ENCODE measurements at places on chromosomes 12 and 14.
A peak's percentile ranks its signal among the peaks of the same experiment; 100 is the strongest.

DNA sequence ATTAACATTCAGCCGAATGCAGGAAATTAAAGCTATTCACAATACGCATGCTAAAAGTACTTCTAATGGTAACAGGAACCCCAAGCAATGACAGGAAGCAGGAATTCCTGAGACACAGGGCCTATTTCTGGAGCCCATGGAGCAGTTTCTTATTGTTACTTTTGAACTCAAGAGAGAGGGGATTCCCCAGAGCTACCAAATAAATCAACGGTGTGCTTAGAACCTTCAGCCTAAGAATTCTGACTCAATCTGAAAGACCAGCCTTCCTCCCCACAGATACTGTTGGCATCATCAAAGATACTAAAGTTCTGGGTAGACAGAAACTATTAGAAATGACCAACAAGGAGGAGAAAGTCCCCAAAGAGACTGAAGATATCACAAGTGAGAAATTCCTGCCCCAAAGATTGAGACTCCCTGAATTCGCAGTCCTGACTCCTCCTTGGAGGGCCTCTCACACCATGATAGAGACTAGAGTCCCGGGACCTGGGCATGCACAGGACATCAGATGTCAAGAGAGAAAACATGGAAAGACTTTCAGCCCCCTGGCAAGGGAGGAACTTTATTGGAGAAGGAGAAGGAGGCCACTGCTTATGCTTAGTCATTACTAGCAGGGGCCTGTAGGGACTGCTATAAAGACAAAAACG lies 32.7 kb downstream of the RTRAF start:
- no peak for DNase-seq

DNA sequence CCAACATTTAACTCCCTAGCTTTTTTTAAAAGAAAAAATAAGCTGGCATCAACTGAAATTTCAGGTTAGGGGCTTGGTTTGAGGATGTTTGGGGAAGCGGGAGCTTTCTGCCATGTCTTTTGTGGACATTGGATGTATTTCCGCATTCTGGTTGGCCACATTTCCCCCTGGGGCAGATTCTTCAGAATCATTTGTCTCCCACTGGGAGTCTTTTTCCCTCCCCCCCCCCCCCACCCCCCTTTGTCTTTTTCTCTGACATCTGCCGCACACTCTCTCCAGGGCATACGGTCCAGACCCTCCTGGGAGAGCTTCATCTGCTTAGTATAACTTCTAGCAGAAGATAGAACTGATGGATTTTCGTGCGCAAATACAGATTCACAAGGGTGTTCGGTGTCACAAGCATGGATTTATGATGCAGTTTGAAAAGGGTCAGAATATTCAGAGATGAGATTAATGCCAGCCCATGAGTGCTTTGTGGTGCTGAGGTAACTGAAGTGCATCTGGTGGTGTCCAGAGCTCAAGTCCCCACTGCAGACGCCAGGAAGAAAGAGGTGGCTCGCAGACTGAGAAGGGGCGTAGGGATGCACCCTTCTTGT lies 40.2 kb downstream of the ETV6 start:
- no peak for DNase-seq

DNA sequence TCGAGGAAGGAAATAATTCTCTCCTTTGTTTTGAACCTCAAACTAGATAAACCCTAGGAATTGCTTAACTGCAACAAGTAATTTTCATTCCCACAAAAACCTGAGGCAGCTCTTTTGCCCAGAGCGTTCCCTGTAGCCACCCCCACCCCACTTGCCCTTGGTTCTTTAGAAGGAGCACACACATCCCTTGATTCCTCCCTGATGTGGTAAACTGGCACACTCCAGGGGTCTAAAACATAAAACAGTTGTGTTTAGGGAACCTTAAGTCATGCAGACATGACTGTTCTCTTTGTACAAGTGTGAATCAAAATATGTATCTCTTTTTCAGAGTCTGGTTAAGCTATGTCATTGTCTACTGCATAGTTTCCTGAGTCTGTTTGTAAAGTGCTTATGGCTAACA lies 14.0 kb downstream of the MAPK1IP1L start:
- DNase-seq, result peak; percentile 10

- DNase-seq, result no peak
Observed at GRCh38 chr14:43853541-43853940, 653.5 kb downstream of the FSCB start.

- peak; percentile 83 for DNase-seq
Observed at GRCh38 chr12:55720894-55721444, 776 bp downstream of the RDH5 start.

DNA sequence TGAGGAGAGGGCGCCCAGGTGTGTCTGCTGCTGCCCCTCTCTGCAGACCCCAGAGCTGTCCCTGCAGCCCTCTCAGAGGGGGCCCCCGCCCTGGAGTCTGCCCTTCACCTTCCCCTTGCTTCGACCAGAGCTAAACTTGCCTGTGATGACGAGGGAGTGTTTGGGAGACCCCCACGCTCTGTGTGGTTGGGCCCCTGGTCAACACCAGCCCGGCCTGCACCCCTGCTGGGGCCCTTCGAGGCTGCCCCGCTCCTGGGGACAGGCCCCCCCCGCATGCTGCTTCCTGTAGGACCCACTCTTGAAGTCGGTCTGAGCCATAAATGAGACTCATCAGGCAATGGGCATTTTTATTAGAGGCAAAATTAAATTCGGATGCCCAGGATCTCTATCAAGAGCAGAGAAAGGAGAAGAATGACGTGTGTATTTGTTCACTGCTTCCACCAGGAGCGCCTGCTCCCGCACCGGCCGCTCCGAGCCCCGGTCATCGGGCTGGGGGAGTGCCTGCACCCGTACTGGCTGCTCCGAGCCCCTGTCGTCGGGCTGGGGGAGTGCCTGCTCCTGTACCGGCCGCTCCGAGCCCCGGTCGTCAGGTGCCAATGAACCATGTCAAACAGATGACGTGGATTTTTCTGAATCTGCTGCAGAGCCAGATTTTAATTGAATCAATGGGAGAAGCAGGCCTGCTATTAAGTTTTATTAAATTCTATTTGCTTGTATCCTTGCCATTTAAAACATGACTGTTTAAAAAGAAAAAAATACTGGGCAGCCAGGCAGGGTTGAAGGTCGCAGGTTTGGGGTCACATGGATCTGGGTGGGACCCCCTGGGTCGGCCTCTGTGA lies 47.7 kb downstream of the NOC4L start:
- no peak for DNase-seq

DNA sequence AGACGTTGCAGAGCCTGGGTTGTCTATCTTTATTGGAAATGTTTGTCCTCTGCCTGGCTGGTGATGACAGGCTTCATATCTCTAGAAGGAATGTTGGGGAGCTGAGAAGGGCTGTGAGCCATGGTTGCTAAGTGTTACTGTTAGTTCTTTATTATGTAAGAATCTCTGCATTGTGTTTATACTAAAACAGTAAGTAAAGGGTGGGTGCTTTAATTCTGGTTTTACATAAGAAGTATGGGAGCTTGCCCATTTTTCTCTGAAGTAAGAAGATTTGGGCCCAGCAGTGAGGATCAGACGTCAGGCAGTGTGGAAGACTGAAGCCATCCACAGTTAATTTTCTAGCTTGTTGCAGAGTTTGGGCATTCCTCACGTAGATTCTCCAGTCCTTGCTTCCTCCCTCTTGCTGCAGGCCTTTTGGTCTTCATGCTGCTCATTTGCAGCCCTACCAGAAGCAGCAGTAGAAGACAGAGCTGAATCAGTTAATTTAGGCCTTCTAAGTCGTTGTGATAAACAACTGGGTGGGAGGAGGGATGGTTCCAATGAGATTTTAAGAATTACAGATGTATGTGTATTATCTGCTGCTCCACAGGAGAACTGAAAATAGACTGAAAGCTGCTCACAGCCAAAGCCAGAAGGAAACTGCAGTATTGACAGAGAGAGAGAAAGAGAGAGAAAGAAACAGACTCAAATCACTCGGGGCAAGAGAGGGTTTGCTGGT lies 21.4 kb downstream of the WNT5B start:
- peak; percentile 66 for DNase-seq

DNA sequence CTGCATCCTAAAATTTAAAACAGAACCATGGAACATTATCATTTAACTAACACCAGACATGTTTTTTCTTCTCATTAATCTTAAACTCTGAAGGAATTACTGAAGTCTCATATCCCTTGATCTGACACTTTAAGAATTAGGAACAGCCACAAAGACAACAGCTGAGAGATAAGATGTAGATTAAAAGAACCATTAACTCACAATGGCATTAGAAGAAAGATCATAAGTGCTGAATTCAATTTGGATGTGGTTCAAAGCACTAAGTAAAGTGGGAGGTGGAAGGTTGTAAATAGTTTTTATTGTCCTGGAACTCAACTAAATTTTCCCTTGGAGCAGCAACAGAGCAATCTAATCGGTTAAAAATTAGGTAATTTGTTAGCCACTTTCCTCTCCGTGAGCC lies 199.0 kb upstream of the ATP2B1 start:
- peak; percentile 42 for DNase-seq

GRCh38 chr14:47778631-47779030 lies 103.2 kb upstream of the MDGA2 start:
- DNase-seq, result no peak

DNA sequence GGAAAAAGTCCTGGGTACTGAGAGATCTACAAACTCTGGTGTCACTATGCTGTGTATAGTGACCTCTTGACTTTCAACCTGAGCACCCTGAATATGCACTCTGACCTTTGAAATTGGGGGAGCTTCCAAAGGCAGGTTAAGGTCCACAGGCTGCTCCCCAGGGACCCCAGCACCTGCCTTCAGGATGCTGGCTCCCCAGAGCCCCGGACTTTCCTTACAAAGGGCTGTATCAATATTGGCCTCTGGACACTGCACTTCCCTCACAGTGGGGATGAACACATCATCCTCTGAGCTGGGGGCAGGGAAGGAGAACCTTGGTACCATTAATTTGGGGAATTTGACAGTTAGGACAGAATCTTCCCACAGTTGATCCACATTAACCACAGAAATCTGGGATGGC lies 14.3 kb downstream of the PLD4 start:
- peak; percentile 10 for DNase-seq

DNA sequence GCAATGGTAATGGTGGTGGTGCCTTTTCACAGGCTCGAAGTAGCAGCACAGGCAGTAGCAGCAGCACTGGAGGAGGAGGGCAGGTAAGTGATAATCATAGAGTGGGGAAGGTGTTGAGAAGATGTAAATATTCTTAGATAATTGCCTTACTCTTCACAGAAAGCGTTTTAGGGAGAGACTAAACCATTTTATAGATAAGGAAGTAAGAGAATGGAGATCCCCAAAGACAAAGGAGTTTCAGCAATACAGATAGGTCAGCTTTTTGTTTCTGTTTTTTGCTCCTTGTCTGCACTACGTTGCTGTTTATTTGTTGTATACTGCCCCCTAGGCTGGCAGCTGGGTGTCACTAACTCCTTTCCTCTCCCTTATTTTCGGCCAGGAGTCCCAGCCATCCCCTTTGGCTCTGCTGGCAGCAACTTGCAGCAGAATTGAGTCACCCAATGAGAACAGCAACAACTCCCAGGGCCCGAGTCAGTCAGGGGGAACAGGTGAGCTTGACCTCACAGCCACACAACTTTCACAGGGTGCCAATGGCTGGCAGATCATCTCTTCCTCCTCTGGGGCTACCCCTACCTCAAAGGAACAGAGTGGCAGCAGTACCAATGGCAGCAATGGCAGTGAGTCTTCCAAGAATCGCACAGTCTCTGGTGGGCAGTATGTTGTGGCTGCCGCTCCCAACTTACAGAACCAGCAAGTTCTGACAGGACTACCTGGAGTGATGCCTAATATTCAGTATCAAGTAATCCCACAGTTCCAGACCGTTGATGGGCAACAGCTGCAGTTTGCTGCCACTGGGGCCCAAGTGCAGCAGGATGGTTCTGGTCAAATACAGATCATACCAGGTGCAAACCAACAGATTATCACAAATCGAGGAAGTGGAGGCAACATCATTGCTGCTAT lies 2.0 kb downstream of the SP1 start:
- peak; percentile 50 for DNase-seq

GRCh38 chr12:21599143-21599999 lies 5.3 kb downstream of the GYS2 start:
- no peak for DNase-seq

DNA sequence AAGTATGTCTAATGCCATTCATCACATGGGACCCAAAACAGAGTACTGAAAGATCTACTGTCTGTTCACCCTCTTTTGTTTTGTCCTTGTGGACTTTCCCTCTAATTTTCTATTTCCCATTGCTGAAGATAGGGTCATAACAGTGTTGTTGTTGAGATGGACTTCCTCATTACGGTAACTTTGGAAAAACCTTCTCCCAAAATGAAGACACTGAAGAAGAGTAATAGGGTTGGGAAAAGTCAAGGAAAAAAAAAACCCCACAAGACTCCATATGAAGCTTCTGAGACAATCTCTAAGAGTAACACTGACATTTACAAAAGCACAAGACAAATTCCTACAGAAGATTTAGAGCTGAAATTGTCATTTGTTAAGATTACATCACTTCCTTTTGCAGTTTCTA lies 36.7 kb downstream of the EXOC5 start:
- no peak for DNase-seq

DNA sequence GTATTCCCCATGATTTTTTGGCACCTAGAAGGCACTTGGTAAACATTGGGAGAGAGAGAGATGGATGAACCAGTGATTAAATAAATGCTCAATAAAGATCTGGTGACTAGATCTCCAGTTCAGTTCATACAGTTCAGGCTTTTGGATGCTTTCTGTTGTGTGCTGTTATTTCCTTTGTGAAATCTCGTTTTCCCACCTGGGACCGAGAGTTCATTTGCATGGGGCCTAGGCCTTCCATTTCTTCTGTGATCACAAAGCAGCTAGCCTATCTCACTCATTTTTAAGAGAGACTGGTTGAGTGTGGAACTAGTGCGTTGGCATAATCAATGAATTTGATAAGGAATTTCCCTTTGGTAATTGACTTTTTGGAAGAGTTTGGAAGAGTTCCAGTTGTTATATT lies 104.0 kb downstream of the VRK1 start:
- DNase-seq, result no peak

DNA sequence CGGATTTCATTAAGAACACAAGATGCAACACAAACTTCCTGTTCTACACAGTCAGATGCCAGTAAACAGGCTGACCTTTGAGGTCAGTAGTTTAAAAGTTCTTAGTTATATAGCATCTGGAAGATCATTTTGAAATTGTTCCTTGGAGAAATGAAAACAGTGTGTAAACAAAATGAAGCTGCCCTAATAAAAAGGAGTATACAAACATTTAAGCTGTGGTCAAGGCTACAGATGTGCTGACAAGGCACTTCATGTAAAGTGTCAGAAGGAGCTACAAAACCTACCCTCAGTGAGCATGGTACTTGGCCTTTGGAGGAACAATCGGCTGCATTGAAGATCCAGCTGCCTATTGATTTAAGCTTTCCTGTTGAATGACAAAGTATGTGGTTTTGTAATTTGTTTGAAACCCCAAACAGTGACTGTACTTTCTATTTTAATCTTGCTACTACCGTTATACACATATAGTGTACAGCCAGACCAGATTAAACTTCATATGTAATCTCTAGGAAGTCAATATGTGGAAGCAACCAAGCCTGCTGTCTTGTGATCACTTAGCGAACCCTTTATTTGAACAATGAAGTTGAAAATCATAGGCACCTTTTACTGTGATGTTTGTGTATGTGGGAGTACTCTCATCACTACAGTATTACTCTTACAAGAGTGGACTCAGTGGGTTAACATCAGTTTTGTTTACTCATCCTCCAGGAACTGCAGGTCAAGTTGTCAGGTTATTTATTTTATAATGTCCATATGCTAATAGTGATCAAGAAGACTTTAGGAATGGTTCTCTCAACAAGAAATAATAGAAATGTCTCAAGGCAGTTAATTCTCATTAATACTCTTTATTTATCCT lies 13.5 kb downstream of the PTGER2 start:
- peak; percentile 72 for DNase-seq

- DNase-seq, result no peak
Observed at GRCh38 chr14:92122761-92123160, 992 bp downstream of the CPSF2 start.

GRCh38 chr12:14950421-14950820 lies 11.0 kb downstream of the ARHGDIB start:
- DNase-seq, result no peak
